ENCODE measurements at places on chromosomes 11 and 22. TPM values are rescaled to one million over a fixed set of nuclear protein-coding genes. Genes with fewer than 3 reads are reported as not detected.

The KRTAP5-10 gene
- not detected for total RNA-seq

The STK33 gene
- total RNA-seq, result 4.5 TPM

The MRGPRX4 gene
- total RNA-seq, result not detected

The ATP6V1E1 gene
- 120 TPM for total RNA-seq

Measured in chondrocyte (in vitro differentiated cells).